ENCODE measurements at places on chromosomes 7 and 10.

DNA sequence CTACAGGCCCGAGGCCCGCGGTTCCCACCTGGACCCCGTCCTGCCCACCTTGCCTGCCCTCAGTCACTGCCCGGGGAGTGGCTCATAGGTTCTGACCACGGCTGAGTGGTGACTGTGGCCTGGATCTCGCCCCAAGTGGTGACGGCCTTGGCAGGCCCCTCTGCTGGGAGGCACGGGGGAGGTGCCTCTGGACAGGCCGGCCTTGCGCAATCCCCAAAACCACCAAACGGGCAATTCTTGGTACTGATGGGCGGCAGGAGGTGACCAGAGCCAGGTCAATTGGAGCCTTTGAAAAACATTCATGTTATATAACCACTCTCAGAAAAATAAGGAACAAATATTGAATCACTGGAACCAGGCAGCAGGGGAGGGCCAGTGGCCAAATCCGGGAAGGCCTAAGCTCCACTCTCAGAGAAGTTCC is 83.4 kb downstream of the PRKAG2 start:
- no peak for DNase-seq

GRCh38 chr7:150406567-150407421 is 27.7 kb downstream of the ZNF775 start:
- peak; percentile 50 for DNase-seq

DNA sequence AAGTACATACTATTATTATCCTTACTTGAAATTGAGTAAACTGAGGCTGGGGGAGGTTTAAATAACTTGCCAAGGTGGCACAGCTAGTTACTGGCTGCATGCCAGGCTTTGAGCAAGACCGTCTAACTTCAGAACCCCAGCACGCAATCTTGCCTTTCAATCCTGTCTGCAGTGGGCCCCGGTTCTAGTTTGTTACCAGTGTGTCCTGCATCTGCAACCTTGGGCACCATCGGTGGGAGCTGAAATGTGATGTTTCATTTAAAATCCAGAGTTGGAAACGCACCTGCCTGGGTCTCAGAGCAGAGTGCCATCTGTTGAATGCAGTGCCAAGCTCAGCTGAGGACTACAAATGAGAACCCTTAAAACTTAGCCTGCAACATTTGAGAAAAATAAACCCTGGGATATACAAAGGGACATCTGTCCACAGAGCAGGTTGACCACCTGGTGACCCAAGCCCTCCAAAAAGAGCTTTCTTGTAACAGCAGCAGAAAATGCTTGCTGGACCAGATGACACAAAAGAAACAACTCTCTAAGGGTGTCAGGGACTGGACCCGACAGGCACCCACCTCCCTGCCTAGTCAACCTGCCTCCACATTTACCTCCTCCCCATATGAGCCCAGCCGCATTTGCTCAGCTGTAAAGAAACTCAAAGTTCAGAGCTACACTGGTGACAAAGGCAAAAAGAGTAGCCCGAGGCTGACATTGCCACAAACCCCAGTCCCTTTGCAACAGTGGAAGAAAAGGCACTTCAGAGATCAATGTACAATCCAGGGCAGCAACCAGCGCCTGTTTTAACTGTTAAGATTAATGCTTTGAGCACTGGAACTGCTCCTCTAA is 1.7 kb downstream of the SH3PXD2A start:
- no peak for DNase-seq

DNA sequence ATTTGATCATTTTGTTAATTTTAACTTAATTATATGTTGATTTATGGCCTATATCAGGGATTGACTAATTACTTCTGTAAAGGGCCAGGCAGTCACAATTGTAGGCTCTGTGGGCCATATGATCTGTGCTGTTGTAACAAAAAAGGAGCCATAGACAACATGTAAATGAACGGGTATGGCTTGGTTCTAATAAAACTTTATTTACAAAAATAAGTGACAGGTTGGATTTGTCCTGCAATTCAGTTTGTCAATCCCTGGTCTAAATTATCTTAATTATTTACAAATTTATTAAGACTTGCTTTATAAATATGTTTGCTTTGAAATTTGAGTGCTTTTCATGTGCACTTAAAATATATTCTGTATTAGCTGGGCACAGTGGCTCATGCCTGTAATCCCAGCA is 2.9 kb upstream of the HK1 start:
- no peak for DNase-seq

GRCh38 chr10:693506-693905 is 4.0 kb upstream of the DIP2C start:
- DNase-seq: no peak

- DNase-seq: no peak
Measured at GRCh38 chr7:84248843-84249242, 54.3 kb upstream of the SEMA3A start.

DNA sequence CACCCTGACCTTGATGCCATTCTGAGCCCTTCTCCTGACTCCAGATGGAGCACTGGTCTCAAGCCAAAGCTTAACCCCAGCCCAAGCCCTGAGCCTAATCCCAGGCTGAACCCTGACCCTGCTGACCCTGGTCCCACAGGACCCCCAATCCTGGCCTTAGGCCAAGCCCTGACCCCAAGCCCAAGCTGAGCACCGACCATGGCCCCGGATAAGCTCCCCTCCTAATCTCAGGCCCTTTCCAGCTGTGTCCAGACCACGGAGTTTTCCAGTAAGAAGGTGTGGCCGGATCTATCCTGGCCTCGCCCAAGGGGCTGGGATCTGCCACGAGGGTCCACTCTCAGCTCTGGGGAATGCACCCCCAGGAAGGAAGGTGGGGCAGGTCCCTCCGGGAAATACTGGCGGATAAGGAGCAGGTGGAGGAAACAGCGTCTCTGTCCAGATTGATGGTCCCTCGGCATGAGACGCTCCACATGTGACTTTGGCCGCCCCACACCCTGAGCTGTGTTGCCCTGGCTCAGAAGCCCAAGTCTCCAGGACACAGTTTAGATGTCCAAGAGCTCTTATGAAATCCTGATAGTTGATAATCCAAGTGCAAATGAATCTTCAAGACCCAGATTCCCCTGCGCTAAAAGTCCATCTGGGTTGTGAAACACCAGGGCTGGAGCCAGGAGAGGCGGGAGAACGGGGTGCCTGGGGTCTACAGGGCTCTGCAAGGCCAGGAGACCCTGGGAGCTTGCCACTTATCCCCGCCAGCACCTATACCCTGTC is 10.4 kb downstream of the ELN start:
- no peak for DNase-seq

DNA sequence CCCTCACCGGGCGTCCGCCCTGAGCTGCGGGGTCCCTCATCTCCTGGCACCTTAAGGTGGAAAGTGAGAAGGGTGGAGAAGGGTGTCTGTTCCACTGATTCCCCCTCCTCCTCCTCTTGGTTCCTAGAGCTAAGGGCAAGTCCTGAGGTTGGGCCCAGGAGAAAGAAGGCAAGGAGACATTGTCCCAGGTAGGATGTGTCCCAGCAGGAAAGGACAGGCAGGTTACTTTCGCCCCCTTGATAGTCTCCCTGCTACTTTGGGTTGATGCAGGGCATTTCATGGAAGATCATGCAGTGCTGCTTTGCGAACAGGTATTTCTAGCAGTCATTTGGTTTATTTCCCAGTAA is 582 bp downstream of the STEAP2 start:
- no peak for DNase-seq

DNA sequence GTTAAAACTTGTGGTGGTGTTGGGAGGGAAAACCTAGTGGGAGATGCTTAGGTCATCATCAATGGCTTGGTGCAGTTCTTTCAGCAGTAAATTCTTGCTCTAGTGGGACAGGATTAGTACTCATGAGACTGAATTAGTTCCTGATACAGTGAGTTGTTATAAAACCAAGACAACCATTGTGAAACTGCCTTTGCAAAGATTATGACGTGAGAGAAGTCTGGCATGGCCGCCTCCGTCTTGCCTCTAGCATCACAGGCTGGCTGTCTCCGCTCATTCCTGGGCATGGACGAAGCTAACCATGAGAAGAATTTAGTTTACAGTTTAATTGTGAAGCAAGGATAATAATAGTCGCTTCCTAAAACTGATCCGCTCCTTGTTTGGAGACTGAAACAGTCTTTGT is 186.4 kb downstream of the KIF20B start:
- no peak for DNase-seq

DNA sequence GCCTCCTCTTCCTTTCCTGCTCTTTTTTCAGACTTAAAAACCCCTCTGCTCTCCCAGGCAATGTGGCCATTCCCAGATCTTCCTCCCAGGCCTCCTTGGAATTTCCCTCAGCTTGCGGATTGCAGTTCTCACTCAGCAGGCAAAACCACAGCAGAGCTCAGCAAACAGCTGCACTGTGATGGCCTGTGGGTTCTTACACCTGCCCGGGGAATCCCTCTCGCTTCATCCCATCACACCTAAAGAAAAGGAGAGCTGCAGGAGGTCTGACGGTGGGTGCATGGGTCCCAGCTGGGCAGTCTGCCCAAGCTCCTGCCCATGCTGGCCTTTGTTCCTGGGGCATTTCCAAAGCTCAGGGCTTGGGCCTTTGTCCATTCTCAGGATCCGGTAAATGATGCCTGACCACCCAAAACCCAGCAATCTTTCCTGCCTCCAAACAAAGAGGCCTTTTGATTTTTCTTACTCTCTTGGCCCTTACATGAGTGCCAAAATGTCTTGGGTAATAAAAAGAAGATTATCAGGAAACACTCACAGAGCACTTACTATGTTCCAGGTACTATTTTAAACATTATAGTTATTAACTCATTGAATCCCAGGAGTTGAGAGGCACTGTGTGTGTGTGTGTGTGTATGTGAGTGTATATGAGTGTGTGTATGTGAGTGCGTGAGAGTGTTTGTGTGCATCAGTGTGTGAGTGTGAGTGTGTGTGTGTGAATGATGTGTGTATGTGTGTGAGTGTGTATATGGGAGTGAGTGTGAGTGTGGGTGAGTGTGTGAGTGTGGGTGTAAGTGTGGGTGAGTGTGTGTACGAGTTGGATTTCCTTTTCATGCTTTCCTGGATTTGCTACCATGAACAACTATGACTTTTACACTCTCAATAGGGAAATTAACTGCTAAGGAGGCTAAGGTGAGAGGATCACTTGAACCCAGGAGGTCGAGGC is 64.5 kb upstream of the PODXL start:
- DNase-seq: no peak

- DNase-seq: no peak
Measured at GRCh38 chr7:121330053-121330833, 1.4 kb downstream of the WNT16 start.

DNA sequence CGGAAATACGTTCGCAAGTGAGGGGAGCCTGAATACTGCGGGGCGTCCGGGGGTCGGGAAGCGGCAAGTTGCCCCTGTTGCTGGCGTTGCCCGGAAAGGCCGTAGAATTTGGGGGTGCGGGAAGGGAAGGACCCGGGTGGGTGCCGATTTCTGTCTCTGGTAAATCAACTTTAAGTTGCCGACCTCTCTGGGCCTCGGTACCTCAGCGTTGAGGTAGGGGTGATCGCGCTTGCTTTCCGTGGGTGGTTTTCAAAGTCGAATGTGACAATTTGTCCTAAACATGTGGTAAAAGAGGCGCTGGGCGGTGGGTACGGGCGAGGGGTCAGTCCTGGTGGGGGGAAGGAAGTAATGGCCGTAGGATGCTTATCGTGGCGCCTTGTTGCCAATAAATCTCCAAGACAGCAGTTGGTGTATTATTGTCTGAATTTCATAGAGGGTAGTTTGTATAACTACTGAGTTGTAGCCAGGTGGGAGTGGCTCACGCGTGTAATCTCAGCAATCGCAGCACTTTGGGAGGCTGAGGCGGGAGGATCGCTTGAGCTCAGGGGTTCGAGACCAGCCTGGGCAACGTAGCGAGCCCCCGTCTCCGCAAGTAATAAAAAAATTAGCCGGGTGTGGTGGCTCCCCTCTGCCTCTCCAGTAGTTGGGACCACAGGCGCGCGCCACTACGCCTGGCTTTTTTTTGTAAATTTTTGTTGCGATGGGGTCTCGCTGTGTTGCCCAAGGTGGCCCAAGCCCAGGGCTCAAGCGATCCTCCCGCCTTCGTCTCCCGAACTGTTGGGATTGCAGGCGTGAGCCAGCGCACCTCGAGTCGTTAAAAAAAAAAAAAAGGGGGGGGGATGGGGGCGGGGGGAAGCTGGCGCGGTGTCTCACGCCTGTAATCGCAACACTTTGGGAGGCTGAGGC is 644 bp downstream of the BUD23 start:
- no peak for DNase-seq

DNA sequence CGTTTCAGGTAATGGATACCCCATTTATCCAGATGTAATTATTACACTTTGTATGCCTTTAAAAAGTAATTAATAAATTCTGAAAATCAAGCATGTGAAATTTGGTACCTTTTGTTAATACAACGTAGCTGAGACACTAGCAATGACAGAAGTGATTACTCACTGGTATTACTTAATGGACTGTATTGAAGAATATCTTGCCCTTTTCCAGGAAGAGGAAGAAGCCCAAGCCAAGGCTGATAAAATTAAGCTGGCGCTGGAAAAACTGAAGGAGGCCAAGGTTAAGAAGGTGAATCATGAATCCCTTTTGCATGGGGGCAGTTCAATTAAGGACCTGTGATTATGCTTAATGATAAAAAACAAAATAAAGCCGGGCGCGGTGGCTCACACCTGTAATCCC is 64.8 kb downstream of the APBB1IP start:
- DNase-seq: no peak

DNA sequence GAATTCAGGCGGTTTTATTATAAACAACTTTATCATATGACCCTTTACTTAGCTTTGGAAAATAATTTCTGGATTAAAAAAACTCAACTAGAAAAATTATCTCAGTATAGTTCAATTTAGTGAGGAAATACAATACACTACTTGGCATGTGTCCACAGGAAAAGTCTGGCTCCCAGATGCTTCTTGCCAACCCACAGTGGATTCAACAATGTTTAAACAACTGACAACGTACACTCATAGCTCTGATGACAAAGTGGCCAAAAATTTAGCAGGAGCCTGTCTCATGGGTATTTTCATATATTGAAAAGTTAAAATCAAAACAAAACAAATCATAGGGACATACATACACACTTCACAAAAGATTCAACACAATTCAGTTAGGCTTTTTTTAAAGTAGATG is 158.8 kb downstream of the SKAP2 start:
- DNase-seq: no peak

All from stimulated activated naive CD8-positive, alpha-beta T cell treated with anti-CD3 and anti-CD28 coated beads, Interleukin-15, amount 100 ng/mL, for 72 hours (primary cell).